Hematopoietic multipotent progenitor cell treated with erythropoietin and hydrocortisone succinate and interleukin-3 and kit ligand, for 8 days (in vitro differentiated cells): ENCODE measurements at places on chromosomes 16 and 17.

DNA sequence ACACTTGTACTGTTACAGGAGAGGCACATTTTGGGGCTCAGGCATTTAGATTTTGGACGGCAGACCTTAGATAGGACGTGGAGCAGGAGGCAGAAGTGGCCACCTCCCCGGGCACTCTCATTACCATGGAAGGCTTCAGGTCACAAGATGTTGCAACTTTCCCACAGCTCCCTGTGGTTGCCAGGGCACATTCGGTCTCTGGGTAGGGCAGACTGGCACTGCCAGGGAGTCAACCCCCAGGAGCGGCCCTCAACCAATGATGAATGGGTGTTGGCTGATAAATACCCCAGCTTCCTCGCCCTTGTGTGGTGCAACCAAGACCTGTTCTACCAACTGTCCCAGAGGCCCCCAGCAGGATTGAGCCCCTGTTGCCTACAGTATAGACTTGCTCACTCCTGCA lies 11.2 kb downstream of the NAGPA start:
- DNase-seq, result no peak

- no peak for DNase-seq
Observed at GRCh38 chr17:38538906-38539305, 66.8 kb downstream of the SRCIN1 start.

- DNase-seq, result no peak
Observed at GRCh38 chr17:17696882-17697633, 15.8 kb downstream of the RAI1 start.

GRCh38 chr16:89712274-89712781 lies 8.4 kb downstream of the VPS9D1 start:
- DNase-seq, result peak; percentile 19

DNA sequence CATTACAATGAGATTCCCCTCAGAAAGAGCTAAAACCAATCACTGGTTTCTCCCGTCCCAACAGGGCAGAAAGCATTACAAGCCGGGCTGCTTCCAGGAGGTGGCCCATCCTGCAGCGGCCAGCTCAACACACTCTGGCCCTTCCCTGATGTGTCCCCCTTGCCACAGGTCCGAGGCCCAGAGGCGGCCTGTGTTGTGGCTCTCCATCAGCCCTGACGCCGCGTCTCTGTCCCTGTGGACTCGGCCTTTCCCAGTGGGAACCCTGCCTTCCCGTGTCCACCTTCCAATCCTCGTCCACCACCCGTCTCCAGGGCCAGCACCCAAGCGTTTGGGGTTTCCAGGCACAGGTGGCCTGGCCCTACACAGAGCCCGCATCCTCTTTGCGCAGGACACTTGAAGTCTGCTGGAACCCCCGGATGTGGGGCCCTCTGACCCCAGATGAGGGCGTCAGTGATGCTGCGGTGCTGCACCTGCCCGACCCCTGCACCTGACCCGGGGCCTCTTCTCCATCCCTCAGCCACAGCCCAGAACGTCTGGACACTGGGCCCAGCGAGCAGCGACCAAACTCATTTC lies 21.1 kb downstream of the RAB40B start:
- no peak for DNase-seq

- no peak for DNase-seq
Observed at GRCh38 chr17:56577843-56578204, 15.7 kb upstream of the NOG start.

- peak; percentile 68 for DNase-seq
Observed at GRCh38 chr17:51261024-51261963, 948 bp downstream of the UTP18 start.

DNA sequence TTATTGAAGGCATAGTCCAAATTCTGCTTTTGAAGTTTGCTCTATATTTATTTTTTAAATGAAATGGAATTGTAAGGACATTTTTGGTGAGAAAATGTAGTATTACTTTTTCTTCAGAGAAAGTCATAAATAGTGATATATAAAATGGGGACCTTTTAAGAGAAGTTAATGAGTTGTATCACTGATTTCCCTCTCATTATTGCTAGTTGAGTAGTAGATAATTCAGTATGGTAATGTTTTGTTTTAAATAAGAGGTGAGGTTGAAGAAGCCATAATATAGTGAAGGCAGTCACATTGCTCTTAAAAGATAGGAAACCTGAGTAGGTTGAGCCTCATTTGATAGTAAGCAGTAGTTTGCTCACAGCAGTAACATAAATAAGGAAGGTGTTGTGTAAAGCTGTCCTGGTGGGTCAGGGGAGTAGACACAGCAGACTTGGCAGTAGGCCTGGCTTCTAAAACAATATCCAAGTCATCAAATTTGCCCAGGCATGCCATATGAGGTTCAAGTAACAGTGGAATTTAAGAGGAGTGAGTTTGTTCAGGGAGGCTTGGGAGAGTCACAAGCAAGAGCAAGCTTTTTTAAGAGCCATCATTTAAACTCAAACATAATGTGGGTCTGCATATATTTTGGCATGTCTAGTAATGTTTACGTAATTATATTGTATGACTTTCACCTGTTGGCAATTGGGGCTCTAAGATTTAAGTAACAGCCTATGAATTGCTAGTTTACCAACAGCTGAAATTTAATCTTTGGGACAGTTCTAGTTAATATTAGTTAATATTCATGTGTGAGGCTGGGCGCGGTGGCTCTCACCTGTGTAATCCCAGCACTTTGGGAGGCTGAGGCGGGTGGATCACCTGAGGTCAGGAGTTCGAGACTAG lies 6.5 kb downstream of the NFATC3 start:
- DNase-seq, result peak; percentile 69

DNA sequence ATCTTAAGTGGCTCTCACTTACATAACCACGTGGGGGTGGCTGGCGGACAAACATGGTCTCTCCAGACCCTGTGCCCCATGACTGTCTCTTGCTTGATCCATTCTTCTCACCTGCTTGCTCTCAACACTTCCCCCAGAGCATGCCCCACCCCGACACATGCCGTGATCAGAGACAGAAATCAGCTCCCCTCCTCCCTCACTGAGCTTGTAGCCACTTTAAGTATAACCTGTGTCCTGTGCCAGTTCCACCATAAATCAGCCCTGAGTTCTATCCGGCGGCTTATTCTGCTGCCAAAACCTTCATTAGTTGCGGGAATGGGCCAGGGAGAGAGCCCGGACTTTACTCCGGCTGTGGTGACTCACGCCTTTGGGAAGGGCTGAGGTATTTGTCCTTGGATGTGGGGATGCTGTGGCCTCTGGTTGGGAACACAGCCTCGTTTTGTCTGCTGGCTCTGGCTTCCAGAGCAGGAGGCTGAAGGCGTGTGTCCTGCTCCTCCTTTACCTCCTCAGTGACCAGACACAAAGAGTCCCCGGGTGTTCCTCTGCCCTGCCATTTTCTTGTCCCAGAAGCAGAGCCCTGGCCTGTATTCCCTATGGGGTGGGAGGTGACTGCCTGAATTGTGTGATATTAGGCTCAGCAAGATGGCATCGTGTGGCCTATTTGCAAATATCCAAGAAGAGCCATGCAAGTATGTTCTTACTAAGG lies 21.1 kb downstream of the ANKRD40 start:
- DNase-seq, result no peak

DNA sequence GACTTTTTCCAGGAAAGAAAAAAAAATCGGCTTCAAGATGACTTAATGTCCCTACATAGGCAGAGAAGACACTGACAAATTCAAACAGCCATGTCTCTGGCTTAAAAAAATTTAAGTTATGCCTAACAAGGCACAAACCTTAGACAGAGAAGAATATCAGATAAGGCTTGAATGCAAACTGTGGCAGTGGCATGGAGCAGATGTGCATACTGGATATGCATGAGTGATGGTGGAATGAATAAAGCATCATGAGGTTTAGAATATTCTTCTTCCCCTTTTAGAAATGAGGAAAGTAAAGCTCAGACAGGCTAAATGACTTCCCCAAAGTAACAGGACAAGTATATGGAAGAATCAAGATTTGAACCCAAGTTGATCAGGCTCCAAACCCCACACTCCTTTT lies 23.2 kb upstream of the WSCD1 start:
- no peak for DNase-seq

GRCh38 chr17:73643852-73644144 lies 447 bp downstream of the SDK2 start:
- no peak for DNase-seq

DNA sequence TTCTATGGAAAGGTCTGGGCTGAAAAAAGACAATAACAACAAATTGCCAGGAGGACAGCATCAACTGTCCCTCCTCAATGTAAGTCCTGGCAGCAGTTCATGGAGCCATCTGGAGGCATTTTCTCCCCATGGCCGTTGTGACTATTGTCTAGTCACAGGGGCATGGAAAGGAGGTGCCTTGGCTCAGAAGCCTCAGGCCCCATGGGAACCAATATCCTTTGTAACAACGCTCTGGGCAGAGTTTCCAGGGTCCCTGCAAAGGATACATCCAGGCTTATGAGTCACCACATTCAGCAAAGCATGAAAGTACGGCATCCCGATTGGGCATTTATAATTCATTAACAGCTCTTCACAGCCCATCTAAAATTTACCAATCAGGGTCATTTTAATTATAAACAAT lies 85.2 kb downstream of the GLG1 start:
- DNase-seq, result no peak

DNA sequence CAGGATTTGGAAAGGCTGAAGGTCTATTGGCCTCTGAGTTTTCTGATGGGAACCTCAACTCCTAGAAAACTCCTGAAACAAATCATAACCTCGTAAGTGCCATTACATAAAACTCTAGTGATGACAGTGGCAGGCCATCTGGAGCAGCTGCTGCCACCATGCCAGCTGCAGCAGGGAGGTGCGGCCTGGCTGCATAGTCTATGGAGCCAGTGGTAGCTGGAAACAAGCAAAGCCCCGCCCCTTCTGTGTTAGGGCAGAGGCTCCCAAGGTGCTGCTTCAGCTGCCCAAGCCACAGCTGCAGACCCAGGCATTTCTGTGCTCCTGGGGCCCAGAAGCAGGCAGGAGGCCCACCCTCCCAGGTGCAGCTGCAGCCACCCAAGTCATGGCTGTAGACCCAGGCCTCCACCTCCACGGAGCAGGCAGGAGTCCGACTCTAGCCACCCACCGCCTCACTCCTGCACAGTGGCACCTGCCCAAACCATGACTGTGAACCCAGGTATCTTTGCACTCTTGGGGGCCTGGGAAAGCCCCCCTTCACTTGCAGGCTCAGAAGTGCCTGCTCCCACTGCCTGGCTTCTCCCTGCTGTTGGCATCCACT lies 254.1 kb upstream of the KCNJ16 start:
- no peak for DNase-seq

DNA sequence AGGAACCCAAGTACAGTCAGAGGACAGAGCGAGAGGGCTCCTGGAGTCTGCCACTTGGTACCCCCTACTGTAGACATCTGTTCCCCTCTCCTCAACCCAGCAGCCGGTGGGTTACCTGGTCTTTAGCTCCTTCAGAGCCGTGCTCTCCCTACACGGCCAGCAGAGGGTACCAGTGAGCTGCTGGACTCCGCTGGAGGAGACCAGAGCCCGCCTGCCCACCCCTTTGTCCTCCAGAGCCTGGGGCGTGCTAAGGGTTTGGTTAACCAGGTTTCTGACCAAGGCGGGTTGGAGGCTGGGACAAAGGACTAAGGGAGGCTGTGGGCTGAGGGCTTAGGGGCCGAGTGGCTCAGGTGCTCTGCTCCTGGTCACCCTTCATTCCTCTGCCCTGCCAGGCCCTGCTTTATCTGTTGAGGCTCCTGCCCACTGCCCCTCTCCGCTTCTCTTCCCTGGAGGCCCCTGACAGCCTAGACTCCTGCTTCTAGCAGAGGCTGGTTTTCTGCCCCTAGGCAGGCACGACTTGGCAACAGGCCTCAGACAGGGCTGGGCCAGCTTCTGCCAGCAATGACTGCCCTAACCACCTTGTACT lies 2.7 kb upstream of the HSD11B2 start:
- DNase-seq, result peak; percentile 70

GRCh38 chr16:67246756-67247191 lies 507 bp downstream of the FHOD1 start:
- DNase-seq, result no peak

DNA sequence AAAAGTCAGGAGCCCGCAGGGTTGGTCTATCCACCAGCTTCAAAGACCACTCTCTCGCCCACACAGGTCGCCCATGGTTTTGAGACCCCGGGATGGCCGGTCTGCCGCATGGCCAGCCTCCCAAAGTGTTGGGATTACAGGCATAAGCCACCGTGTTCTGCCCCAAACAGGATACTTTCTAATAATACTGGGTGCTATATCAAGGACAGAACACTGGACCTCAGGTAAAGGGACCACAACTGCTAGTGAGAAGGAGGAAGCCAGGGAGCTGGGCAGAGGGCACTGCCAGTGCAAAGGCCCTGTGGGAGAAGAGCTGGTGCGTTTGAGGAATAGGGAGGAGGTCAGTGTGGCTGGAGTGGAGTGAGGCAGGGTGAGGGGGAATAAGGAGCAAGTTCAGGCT lies 34.1 kb downstream of the IL21R start:
- DNase-seq, result no peak

GRCh38 chr17:51372345-51373004 lies 112.1 kb downstream of the UTP18 start:
- peak; percentile 85 for DNase-seq

GRCh38 chr17:73052923-73053322 lies 39.6 kb downstream of the SLC39A11 start:
- DNase-seq, result no peak

DNA sequence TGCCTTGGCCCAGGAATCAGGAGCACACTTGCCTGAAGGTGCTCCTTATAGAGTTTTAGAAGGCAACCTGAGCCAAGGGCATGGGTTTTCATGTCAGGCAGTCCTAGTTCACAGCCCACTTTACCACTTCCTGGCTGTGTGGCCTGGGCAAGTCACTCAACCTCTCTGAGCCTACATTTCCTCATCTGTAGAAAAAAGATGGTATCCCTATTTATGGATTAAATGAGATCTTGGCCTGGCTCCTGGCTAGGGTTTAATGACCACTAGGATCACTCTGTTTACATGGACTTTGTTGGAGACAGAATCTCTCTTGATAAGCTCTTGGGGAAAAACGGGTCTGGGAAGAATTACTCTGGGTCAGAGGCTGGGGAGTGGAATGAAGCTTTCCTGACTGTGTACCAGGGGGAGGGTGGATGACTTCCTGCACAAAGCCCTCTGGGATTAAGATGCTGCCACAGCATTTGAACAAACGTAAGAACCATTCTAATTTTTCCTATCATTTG lies 2.3 kb downstream of the MT2A start:
- no peak for DNase-seq

DNA sequence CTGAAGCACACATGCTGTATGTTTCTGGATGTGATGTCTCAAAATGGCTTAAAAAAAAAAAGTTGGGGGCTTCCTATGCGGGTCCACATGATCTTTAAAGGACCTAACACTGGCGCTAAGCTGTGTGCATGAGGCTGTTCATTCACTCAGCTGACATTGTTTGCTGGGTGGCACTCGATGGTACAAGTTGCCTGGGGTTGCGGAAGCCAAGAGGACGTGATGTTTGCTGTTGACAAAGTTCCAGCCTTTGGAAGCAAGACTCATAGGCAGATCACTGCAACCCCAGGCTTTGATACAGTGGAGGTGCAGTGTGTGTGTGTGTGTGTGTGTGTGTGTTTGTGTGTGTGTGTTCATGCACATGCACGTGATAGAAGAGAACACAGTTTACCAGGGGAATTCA lies 29.5 kb upstream of the DNAI2 start:
- no peak for DNase-seq
